Naive thymus-derived CD8-positive, alpha-beta T cell (primary cell): ENCODE measurements at places on chromosomes 2 and 18.

DNA sequence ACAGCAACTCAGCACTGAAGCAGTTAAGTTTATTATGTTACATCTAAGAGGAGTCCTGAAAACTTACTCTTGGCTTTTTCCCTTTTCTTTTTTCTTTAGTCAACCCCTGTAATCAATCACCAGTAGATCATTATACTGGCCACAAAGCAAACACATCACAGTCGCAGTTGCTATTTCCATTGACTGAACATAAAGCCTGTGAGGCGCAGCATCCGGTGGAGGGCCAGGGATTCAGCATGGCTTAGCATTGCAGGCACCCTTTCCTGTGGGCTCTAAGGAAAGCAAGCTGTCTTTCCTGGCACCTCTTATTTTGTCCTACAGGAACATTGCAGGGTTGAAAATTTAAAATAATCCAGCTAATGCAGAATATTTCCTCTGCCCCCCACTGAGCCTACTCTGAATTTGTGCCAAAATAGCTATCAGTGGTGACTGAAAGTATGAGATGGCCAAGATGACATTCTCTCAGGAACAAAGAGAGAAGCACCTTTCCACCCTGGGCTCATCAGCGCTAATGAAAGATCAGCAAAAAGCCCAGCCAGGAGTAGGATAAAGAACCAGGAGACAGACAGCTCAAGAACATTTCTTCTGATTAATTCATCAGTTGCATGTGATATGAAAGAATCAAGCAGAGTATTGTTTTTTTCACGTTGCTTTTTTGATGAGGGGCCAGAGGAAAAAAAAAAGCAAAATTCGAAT is 85.3 kb upstream of the SULT1C3 start:
- peaks cover 5% of the 10 kb centered on the region for H3K27me3 ChIP-seq
- H3K36me3 ChIP-seq, result no peaks in the 10 kb centered on the region
- no peaks in the 10 kb centered on the region for H3K4me1 ChIP-seq
- no peak overlapping the region for H3K4me3 ChIP-seq

DNA sequence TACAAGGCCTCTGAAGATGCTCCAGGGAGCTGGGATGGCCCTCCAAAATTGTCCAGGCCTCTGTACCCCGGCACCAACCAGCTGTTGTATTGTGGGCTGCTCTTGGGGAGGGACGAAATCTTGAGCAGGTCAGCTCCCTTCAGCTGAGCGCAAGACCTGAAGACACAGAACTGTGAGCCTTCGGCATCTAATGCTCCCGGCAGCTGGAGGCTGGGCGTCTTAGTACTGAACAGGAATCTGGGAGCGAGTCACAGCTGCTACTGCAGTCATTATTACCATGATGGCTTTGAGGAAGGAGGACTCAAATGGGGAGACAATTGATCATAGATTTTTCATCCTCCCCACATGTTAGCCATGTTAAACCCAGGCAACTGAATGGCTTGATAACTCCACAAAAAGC is 83.0 kb upstream of the LTBP1 start:
- H3K27ac ChIP-seq, result no peak overlapping the region
- H3K36me3 ChIP-seq, result no peaks in the 10 kb centered on the region
- DNase-seq, result no peak
- H3K4me1 ChIP-seq, result no peaks in the 10 kb centered on the region
- H3K27me3 ChIP-seq, result no peaks in the 10 kb centered on the region

- H3K4me1 ChIP-seq, result peaks cover 5% of the 10 kb centered on the region
- H3K27me3 ChIP-seq, result no peaks in the 10 kb centered on the region
- DNase-seq, result no peak
- H3K4me3 ChIP-seq, result no peak overlapping the region
- no peak overlapping the region for H3K27ac ChIP-seq
- H3K36me3 ChIP-seq, result peaks cover 92% of the 10 kb centered on the region
These were observed 37.8 kb downstream of the AGPS start for GRCh38 chr2:177430411-177430810.

DNA sequence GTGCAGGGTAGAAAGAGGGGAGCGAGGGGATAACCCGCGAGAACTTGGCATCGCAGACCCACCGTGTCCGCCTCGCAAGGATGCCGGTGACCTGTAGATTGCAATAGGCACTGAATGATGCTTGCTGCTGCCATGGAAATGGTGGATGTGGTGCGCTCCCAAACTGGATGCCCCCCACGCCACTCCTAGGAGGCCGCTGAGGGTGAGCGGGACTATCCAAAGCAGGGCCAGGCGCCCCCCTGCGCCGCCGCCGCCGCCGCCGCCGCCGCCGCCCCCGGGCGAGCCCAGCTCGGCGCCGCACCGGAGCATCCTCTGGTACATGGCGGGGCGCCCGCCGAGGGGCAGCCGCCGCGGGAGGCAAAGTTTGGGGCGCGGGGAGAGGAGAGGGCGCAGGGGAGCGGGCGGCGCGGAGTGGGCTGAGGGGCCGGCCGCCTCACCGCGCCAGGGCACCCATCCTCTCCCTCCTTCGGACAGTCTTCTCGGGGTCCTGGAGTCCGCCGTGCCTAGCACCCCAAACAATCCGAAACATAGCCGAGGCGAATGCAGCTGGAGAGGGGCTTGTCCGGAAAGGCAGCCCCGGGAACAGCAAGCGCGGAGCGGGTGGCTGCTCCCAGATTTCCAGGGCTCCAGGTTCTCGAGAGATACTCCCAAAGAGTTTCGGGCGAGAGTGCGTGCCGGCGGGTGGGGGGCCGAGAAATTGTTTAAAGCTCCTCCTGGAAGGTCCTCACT is 685.1 kb downstream of the NRXN1 start:
- no peak for DNase-seq

DNA sequence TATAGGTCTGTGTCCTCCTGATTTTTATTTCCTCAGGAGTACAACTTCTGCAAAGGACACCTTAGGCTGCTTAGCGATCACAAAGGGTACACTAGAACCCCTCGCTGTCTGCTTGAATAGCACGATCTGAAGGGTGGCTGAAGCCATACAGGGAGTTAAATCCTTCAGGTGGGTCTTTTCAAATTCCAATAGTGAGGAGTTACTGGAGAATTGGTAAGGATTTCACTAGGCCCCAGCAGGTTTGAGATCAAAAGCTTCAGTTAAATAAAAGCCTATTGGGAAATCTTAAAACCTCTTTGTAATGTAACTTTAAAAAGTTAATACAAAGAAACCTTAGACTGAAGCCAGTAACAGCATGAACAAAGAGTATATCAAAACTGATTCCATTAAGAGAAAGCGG is 613.1 kb downstream of the ZEB2 start:
- peaks cover 2% of the 10 kb centered on the region for H3K4me1 ChIP-seq
- DNase-seq, result no peak
- H3K36me3 ChIP-seq, result no peaks in the 10 kb centered on the region

DNA sequence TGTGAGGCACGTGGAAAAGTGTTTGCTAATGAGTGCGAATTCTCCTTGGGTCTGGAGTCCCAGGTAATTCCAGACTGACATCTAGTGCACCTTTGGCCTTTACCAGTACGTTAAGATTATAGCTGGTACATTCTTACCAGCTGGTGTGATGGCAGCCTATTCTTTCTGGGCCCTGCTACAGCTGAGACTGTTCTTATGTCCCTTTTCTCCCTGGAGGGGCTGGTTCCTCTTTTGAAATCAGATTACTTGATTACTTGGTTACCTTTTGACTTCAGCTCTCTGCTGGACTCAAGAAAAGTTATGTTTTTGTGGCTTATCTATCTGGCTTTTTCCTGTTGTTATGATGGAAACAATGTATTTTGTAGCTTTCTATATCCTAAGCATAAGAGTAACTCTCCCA is 14.5 kb downstream of the CABYR start:
- H3K4me1 ChIP-seq, result no peaks in the 10 kb centered on the region
- no peaks in the 10 kb centered on the region for H3K36me3 ChIP-seq
- no peak overlapping the region for H3K4me3 ChIP-seq
- no peak overlapping the region for H3K27ac ChIP-seq
- H3K27me3 ChIP-seq, result no peaks in the 10 kb centered on the region
- no peak for DNase-seq

GRCh38 chr18:28823506-28824182 is 646.7 kb upstream of the CDH2 start:
- H3K36me3 ChIP-seq, result no peaks in the 10 kb centered on the region
- H3K4me1 ChIP-seq, result no peaks in the 10 kb centered on the region
- H3K4me3 ChIP-seq, result no peak overlapping the region
- no peak for DNase-seq

DNA sequence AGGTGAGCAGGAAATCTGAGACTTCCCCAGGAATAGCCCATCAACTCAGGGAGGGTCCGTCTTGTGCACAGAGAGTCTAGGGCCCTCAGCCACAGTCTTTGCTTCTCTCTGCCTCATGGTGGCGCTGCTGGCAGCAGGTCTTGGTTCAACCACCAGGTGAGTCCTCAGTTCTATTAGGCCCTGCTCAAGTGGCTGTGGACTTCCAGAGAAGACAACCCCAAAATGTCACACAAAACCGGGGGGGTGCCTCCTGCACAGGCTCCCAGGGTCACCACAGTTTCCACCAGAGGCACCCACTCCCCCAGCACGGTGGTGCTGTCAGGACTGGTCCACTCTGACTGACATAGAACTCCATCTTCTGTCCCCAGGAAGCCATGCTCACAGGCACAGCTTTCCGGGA is 2.4 kb upstream of the CHRNG start:
- DNase-seq, result no peak
- H3K27me3 ChIP-seq, result peaks cover 2% of the 10 kb centered on the region
- no peak overlapping the region for H3K27ac ChIP-seq
- H3K4me3 ChIP-seq, result no peak overlapping the region
- peaks cover 16% of the 10 kb centered on the region for H3K4me1 ChIP-seq

GRCh38 chr2:116489944-116490343 is 1324.5 kb upstream of the DDX18 start:
- no peaks in the 10 kb centered on the region for H3K4me1 ChIP-seq
- no peaks in the 10 kb centered on the region for H3K36me3 ChIP-seq
- DNase-seq, result no peak
- H3K27ac ChIP-seq, result no peak overlapping the region
- H3K4me3 ChIP-seq, result no peak overlapping the region

GRCh38 chr2:42838133-42838532 is 45.8 kb upstream of the HAAO start:
- no peak overlapping the region for H3K27ac ChIP-seq
- H3K4me1 ChIP-seq, result no peaks in the 10 kb centered on the region
- H3K27me3 ChIP-seq, result no peaks in the 10 kb centered on the region
- H3K36me3 ChIP-seq, result no peaks in the 10 kb centered on the region
- no peak for DNase-seq

GRCh38 chr2:152134488-152135280 is 35.8 kb upstream of the CACNB4 start:
- peaks cover 2% of the 10 kb centered on the region for H3K4me1 ChIP-seq
- peak overlapping the region; percentile 14 for H3K27ac ChIP-seq
- H3K4me3 ChIP-seq, result no peak overlapping the region
- DNase-seq, result no peak
- H3K27me3 ChIP-seq, result no peaks in the 10 kb centered on the region
- peaks cover 51% of the 10 kb centered on the region for H3K36me3 ChIP-seq

DNA sequence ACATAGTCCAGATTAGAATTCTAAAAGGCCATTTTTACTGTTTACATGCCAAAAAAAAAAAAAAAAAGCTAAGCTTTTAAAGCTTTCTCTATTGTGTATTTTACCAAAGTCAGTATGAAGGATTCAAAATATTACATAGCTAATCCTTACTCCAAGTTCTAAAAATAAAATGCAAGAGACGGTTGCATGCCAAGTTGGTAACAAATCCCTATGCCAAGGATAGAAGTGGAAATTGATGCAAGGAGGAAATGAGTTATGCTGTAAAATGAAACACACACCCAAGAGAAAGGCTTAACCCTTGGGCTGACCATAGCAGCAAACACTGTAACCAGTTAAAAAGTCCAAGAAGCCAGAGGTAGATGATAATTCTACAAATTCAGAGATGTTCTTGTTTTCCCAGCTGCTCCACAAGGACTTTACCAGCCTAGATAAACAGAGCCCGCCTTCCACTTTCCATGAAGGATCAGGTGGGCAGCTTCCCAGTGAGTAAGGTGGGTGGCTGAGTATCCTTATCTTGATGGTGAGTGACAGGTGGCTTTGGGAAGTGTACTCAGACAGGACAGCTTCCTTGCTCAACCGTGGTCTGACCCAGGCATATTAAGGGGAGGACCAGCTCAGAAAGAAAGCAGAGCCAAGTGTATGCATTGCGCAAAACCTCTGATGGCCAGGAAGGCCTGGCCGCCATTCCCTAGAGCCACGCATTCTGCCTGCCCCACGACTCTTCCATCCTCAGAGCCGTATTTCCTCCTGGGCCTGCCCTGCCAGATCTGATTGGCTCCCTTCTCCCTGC is 34.4 kb downstream of the ATP8B1 start:
- no peaks in the 10 kb centered on the region for H3K27me3 ChIP-seq
- DNase-seq, result no peak
- no peak overlapping the region for H3K27ac ChIP-seq
- no peaks in the 10 kb centered on the region for H3K4me1 ChIP-seq

GRCh38 chr2:68993660-68994059 is 19.2 kb downstream of the GKN1 start:
- H3K27me3 ChIP-seq, result peaks cover 10% of the 10 kb centered on the region
- H3K36me3 ChIP-seq, result no peaks in the 10 kb centered on the region
- peaks cover 3% of the 10 kb centered on the region for H3K4me1 ChIP-seq
- no peak overlapping the region for H3K4me3 ChIP-seq
- no peak overlapping the region for H3K27ac ChIP-seq

DNA sequence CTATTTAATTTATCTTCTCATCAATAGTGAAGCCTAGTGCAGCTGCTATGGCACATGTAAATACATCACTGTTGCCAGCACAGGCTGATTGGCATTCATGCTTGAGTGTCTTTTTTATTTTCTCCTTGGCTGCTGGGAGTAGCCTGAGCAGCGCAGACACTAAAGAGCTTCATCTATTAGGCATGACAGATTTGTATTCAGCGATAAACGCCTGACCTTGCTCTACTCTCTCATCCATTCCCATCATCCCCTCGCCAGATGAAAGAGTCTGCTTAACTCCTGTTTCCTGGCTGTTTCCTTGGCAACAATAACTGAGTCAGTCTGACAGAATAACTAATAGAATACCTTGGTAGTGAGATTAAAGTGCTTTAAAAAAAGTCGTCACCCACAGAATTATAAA is 753.6 kb downstream of the DCC start:
- DNase-seq, result no peak
- no peak overlapping the region for H3K4me3 ChIP-seq
- H3K27ac ChIP-seq, result no peak overlapping the region

GRCh38 chr2:122150524-122151280 is 395.3 kb downstream of the TSN start:
- no peaks in the 10 kb centered on the region for H3K27me3 ChIP-seq
- no peak for DNase-seq
- no peaks in the 10 kb centered on the region for H3K36me3 ChIP-seq
- no peaks in the 10 kb centered on the region for H3K4me1 ChIP-seq
- H3K27ac ChIP-seq, result no peak overlapping the region

DNA sequence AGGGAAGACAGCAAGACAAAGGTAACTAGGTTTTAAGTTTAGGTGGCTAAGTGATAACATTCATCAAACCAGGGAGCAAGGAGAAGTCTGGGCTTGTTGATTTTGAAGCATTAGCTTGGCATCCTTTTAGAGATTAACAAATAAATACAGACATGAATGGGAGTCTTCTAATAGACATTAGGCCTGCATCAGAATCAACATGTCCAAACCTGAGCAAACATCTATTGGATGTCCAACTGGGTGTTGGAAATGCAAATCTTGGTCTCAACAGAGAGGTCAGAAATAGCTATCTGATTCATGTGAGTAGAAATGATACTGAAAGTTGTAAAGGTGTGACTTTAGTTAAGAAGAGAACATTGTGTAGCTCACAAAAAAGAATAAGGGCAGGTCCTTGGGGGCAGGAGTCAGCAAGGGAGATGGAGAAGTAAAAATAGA is 85.5 kb upstream of the RND3 start:
- no peak overlapping the region for H3K27ac ChIP-seq
- no peak for DNase-seq
- no peaks in the 10 kb centered on the region for H3K36me3 ChIP-seq

- no peaks in the 10 kb centered on the region for H3K36me3 ChIP-seq
- DNase-seq, result no peak
- no peaks in the 10 kb centered on the region for H3K4me1 ChIP-seq
These were observed 324.5 kb upstream of the EPHA4 start for GRCh38 chr2:221896505-221897151.
